ENCODE measurements at places on chromosomes 6 and 20.

DNA sequence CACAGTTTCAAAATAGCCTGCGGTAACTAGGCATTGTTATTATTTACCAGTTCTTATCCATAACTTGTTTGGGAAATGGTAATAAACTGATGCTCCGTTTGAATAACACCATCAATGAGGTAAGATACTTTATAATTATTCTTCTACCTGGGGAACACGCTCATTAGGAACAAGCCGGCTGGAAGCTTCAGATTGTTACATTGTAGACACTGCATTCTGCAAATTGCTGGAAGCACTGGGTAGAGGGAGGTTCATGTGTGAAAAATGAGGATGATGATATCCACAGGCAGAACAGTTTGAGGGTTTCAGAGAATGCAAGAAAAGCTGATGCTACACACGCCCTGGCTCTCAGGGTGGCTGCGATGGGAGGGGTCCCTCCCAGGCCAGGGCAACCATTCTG is 560.6 kb upstream of the AGPAT4 start:
- DNase-seq = no peak

- DNase-seq = peak; percentile 20
Measured at GRCh38 chr6:116572162-116572561, 858 bp downstream of the RWDD1 start.

DNA sequence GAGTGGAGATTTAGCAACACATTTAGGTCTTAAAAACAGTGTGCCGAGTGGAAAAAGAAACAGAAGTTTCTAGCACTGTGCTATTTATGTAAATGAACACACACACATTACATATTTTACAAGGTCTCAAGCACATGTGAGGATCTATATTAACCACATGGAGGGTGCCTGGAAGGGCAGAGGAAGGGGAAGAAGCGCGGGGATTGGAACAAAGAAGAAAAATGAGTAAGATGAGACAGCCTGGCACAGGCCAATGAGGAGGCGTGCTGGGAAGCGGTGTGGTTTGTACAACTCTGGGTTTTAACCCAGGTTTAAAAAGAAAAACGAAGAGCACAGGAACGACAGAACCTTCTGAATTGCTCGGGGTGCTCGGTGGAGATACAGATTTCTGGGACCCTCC is 5.7 kb downstream of the KCNG1 start:
- DNase-seq = no peak

DNA sequence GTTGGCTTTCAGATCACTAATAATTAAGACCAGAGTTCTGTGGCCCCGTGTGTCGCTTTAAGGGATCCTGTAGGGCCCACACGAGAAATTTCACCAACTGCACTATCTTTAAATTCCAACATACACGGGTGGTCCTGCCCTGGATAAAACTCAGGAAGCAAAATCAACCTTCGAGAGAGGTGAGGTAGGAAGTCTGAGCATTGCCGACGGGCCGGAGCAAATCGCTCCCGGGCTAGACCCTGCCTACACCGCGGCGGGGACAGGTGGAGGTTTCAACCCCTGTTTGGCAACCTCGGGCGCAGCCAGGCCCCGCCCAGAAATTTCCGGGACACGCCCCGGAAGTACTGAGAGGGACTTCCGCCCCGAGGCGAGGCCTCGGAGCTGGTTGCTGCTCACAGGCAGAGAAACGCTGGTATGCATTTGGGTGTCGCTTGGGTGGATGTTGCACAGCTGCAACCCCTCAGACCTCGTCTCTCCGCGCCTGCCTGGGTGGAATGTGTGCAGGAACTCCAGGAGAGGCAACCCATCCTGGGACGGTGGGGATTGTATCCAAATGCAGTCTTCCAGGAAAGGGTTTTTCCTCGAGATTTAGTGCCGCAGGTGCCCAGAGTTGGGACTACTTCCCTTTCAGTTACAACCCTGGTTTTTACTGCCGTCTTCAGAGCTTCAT is 19.9 kb downstream of the ZKSCAN8 start:
- peak; percentile 9 for DNase-seq

DNA sequence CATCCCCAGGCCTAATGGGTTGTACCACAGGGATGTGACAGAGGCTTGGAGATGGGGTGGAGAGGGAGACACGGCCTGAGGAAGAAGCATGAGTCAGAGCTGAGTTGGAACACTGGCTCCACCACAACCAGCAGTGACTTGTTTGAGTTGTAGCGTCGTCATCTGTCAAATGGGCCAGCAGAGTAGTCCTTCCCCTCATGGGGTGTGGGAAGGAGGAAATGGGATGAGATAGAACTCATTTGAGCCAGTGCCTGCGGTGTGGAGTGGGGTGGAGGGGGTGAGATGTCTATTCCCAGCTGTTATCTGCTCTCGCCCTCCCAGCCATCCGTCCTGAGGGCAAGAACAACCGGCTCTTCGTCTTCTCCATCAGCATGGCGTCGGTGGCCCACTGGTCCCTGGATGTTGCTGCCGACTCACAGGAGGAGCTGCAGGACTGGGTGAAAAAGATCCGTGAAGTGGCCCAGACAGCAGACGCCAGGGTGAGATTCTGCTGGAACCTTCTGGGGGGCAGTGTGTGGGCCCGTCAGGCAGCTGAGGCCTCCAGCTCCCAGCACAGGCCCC is 32.5 kb downstream of the PLCG1 start:
- no peak for DNase-seq

DNA sequence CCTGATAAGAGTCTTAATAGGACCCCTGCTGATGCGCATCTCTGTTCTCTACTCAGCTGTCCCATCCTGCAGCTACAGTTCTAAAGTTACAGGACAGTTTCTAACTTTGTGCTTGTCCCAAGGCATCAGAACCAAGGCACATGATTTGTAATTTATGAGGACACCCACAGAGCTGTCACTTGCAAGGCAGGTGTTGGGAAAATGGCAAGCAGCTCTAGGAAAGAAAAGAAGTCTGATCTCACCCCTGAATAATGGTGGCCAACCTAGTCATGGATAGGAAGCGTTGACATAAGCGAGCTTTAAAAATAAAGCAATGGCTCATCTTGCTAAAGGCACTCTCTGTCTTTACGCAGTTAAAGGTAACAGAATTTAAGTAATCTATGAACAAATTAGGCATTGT is 127.6 kb upstream of the VGLL2 start:
- no peak for DNase-seq

DNA sequence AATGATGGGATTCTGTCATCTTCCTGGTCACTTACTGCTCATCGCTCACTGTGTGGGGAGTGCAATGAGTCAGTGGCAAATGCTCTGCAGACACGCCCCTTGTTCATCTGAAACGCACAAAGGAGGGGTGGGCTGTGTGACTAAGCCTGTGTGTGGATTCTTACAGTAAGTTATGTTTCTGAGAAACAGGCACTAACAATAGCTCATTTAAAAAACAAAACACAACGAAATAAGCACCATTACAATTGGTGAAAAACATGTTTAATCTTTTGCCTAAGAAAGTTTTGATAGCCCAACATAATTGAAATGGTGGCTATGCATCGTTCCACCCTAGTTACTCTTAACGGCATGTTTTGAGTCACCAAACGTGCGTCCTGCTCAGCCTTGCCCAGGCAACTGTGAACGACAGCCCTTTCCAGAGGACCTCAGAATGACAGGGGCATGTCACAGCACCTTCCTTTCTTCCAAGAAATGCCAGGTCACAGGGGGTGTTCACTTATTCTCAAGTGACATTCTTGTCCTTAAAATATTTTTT is 118.4 kb upstream of the SGK1 start:
- no peak for DNase-seq

DNA sequence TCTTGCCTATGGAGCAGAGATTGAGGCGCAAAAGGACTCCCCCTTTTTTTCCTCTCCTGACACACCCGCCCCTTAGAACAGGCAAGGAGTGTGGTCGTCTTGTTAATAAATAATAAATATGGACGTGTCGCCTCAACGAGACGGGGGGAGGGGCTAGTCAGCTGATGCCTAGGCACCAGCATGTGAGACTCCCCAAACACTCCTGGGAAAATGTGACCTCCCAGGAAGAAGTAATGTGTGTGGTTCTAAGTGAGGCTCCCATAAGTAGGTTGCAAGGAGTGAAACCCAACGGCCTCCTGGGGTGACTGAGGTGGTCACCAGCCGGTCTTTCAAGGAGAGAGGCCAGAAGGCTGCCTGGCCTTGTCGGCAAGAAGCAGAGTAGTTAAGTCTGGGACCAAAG is 1.1 kb upstream of the FAXC start:
- peak; percentile 43 for DNase-seq

- DNase-seq = no peak
Measured at GRCh38 chr6:6940031-6941025, 167.4 kb upstream of the RREB1 start.

- no peak for DNase-seq
Measured at GRCh38 chr20:53626584-53626983, 32.9 kb upstream of the ZNF217 start.
